ENCODE measurements at places on chromosomes 5 and 9.

- no peak for DNase-seq
These were observed 257.0 kb downstream of the MSX2 start for GRCh38 chr5:174981416-174981815.

DNA sequence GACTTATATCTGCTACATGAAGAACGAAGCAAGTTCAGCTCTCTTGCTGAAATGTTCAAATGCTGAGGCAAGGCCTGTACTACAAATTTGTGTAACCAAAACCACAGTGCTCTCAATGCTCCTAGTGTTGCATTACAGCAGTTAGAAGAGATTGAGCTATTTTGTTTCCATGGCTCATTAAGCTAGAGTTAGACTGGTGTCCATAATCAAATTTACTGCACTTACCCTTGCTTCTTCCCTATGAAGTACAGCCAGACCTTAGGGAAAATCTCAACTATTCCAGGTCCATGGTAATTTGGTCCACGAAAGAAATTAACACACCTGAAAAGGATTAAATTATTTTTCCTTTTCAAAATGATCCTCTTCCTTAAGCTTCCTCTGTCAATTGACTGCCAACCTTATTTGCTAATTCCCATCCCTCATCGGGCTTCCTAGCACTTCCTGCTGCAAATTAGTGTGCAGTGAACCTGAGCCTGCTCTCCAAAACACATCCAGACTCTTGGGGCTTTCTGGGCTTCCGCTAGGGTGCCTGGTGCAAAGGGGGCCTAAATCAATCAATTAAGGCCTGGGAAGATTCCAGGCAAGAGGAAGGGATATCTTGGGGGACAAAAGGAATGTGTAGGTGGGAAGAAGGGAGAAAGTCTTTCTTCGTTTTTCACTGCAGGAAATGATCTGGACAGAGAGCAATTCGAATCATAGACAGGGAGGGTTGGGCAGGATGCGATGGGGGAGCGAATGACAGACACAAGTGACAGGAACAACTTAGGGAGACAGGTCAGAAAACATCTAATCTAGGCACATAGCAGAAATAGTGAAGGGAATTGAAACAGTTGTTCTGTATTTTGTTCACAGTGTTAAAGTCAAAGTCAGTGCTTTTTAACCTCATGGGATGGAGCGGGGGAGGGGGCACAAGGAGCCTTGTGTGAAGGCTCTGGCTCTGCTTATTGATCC lies 542.4 kb downstream of the RAB3C start:
- peak; percentile 3 for DNase-seq

DNA sequence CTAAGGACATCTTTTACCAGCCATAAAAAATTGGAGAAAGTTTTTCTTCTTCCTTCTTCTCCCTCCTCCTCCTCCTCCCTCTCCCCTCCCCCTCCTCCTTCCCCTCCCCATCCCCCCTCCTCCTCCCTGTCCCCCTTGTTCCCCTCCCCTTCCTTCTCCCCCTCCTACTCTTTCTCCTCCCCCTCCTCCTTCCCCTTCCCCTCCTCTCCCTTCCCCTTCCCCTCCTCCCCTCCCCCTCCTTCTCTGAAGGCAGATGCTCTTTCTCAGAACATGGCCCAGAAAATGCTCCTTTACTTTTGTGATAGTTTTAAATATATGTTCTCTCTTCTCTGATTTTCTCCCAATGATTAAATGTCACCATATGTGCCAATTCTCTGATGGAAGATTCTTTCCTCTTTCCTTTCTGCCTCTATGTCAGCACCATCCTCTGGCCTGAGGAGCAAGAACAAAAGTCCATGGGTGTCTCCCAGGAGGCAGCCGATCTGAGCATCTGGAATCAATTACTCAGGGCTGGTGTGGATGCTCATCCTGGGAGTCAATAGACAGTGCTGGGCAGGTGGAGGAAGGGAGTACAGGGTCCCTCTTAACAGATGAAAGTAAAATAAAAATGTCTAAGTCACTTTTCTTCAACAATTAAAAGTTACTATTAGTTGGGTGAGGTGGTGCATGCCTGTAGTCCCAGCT lies 63.0 kb upstream of the GNA14 start:
- no peak for DNase-seq

GRCh38 chr5:6302075-6302474 lies 76.3 kb downstream of the MED10 start:
- DNase-seq: no peak

Data from NCI-H526 (cell line).